Sigmoid colon (tissue), 7 donors: ENCODE measurements at places on chromosomes 4 and X. TPM values are rescaled to one million over a fixed set of nuclear protein-coding genes. Genes with fewer than 3 reads are reported as not detected.

DNA sequence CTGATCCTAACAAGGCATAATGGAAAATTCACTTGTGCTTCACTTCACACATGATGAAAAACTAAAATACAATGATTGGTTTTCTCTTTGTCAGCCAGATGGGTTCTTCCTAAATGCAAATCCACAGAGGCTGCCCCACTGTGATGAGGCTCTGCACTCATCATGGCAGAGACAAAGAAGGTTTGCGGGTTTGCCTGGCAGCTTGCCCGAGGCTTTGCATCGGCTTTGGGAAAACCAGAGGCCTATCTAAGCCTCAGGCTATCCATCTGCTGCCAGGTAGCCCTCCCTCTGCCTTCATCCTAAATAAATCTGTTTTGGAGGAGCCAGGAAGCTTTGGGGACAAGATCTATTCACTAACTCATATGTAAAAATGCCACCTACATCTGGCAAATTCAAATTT is 244.2 kb downstream of the PACRGL start:
- DNase-seq = no peak

DNA sequence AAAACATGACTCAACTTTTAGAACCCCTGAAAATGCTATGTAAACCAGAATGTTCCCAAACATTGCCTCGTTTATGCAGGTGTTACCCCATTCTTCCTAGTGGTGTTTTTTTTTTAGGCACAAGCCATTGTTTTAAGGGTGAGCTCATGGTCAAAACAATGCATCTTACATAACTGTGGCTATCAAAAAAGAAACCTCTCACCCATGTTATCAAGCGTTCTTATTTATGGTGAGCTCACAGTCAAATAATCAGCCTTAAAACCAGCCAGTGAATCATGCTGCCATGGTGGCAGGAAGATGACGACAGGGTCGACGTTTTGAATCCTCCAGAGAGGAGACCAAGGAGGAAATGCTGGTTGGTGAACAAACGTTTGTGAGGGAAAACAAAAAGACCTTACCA is 195.2 kb downstream of the KDR start:
- DNase-seq = no peak

GRCh38 chr4:152607178-152607577 is 71.3 kb upstream of the FBXW7 start:
- DNase-seq = no peak

DNA sequence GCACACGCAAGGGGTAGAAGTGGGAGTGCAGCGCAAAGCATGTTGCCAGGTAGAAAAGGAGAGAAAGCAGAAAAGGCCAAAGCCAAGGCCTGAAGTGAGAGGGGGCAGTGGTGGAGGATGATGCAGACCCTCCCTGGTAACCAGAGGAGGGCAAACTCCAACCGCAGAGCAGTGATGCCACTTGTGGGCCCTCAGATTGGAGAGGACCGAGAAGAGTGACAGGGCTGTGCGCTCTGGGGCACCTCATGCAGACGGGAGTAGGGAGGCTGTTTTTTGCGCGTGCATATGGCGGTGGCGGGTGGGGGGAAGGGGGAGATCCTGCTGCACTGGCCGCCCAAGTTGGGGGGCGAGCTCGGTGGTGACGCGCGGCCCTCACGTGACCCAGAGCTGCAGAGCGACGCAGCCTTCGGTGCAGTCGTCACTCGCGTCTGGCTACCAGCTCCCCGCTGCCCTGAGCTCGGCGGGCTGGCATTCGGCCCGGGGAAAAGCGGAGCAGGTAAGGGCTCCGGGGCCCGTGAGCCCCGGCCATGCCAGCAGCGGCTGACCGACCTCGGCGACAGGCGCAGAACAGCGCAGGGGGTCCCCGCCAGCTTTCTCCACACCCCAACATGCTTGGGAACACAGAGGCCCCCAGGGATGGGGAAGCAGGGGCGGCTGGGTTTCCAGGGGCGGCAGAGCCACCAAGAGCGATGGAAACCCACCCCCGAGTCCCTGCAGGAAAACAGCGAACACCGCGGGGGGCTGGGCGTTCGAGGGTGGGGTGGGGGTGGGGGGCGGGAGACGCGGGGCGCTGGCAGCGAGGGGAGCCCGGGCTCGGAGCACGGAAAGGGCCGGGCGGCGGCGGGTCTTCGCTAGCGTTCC is at the start of gene BEX3:
Gene BEX3 (plus strand): TSS at position 421 of the 861 bp plus-strand sequence. CDS start 984 bp downstream, outside the sequence.
- peak; percentile 80 for DNase-seq

GRCh38 chr4:173381610-173382009 is 10.9 kb downstream of the SAP30 start:
- no peak for DNase-seq

GRCh38 chr4:1172228-1172851 is at the start of gene SPON2:
TSS of gene SPON2 (minus strand) at chr4:1172583.
- peak; percentile 79 for DNase-seq

DNA sequence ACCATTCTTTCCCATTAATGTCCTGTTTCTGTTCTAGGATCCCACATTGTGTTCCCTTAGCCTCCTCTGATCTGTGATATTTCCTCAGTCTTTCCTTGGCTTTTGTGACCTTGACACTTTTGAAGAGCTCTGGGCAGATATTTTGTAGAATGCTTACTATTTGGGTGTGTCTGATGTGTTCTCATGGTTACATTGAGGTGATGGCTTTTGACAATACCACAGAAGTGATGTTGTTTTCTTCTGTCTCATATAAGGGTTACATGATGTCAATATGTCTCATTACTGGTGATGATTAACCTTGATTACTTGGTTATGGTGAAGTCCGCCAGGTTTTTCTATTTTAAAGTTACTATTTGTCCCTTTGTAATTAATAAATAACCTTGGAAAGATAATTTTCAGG is 183.7 kb downstream of the SOWAHB start:
- no peak for DNase-seq

GRCh38 chrX:33045882-33046281 is 165.5 kb downstream of the DMD start:
- DNase-seq = no peak

GRCh38 chr4:143358923-143359643 is 22.4 kb downstream of the GAB1 start:
- DNase-seq = no peak

DNA sequence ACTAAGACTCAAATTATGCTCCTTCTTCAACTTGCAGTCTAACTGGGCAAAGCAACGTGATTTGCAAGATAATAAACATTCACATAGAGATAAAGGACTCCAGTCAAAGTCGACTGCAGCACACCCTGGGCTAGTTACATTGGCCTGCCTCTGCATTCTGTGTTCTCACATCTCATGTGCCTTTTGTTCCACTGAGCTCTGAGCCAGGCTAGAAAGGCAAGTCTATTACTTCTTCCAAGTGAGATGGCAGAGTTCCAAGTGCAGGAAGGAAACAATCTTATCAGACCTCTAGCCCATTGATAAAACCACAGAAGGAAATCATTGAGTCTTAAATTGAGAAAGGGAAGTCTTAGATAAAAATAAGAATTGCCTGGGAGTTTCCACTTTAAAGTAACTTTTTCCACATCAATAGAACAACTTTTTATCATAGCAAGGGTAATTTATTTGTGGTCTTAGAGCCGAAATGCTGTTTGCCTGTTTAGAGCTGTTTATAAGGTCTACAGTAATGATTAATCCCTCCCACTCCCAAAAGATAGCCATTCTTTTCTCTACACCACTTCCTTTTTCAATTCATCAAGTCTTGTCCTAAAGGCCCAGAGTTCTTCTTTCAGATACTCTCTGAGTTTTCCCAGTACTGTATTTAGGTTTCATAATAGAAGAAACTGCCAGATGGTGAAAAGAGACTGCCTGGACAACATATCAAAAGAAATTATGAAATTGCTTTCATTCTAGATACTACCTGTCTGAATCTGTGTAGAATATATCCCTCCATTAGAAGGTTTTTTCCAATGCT is 200.2 kb downstream of the GUCY2F start:
- DNase-seq = no peak

GRCh38 chr4:102786279-102786678 is 25.5 kb upstream of the MANBA start:
- no peak for DNase-seq

DNA sequence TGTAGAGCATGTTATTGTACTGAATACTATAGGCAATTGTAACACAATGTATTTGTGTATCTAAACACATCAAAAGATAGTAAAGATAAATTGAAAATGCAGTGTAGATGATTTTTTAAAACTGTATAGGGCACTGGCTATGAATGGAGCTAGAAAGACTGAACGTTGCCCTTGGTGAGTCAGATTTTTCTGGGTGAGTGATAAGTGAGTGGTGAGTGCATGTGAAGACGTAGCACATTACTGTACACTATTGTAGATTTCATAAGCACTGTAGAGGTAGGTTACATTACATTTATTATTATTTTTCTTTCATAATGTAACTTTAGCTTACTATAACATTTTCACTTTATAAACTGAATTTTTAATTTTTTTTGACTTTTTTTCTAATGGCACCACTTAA is 1491.6 kb downstream of the TECRL start:
- no peak for DNase-seq

GRCh38 chr4:154983714-154984113 is 202.6 kb downstream of the RBM46 start:
- no peak for DNase-seq

GRCh38 chr4:6154875-6155274 is 45.5 kb downstream of the JAKMIP1 start:
- DNase-seq = no peak

GRCh38 chr4:174318829-174319764 is 35.4 kb downstream of the CEP44 start:
- no peak for DNase-seq

GRCh38 chr4:145107126-145107525 is 9.0 kb downstream of the ABCE1 start:
- DNase-seq = no peak

DNA sequence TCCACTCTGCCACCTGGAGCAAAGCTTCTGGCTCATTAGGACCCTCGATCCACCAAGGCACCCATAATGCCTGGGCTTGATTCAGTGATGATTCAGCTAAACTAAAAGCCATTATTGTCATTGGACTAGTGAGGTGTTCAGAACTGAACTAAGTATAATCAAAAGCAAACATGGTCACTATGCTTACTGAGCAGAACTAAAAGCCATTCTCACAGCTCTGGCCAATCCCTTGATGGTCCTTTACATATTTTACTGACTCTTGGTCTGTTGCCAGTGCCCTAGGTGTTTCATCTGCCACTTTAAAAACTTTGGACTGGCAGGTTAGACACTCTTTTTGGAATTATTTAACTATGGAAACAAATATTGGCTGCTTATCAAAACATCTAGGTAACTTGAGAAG is 703.5 kb downstream of the FAT4 start:
- no peak for DNase-seq

GRCh38 chr4:99457270-99457669 is 22.1 kb upstream of the ADH7 start:
- DNase-seq = no peak

DNA sequence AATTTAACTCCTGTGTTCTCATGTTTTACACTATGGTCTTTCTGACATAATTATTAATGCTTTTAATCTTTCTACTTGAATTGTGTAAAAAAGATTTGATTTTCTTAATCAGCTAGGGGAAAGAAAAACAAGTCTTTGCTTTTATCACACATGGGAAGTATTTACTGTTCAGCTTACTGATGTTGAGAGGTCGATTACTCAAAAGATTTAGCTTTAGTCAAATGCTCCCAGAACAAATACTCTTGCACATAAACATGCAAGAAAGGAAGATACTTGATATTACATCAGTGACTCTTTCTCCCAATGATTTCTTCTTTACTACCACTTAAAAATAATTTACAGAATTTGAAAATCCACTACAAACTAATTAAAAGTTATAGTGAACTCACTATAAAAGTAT is 198.3 kb upstream of the FAT4 start:
- no peak for DNase-seq

DNA sequence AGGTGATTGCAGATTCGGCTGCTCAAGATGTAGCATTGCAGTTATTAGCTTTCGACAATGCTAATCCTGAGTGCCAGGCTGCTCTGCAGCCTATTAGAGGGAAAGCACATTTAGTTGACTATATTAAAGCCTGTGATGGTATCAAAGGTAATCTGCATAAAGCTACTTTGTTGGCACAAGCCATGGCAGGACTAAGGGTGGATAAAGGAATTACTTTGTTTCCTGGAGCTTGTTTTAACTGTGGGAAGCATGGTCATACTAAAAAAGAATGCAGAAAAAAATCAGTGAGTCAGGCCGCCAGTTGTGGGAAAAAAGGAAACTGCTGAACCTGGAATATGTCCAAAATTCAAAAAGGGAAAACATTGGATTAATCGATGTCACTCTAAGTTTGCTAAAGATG is 154.9 kb upstream of the TECRL start:
- no peak for DNase-seq

GRCh38 chrX:39645178-39645895 is 452.4 kb downstream of the BCOR start:
- DNase-seq = peak; percentile 87

DNA sequence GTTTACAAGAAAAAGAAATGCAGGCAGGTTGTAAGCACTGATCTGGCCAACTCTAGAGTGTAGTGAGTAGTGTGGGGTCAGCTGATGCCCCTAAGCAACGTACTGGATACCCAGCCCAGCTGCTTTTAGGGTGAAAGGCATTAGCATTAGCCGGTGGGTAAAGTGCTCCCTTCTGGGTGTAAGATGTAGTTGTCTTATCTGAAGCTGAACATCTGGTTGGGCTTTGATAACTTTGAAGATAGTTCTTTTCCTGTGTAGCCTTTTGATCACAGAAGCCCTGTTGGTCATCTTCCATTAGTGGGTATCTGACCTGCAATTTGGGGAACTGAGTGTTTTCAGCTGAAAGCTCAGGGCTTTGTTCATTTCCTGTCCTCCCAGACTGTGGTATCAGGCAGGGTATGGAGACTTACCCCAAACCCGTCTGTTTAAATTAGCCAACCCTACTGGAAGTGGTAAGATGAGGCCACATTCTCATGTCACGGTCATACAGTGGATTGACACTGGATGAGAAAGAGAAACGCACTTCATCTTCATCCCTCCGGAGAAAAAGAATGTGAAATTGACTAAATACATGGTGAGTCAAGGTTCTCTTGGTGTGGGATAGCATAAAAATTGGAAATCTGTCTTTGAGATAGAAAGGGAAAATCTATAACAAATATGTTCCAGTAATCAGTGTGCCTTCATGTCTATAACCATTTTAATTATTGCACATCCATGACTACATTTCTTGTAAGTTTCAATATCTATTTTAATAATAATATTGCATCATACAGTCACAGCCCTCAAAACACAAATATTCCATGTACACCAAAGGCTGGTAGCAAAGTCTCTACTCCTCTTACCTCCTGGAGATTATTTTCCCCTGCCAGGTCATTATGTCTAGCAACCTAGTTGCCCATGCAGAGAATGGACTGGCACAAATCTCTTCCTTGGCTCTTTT is 8.7 kb downstream of the RHOH start:
- DNase-seq = no peak

GRCh38 chrX:7542587-7543380 is 300.2 kb upstream of the VCX start:
- DNase-seq = no peak

DNA sequence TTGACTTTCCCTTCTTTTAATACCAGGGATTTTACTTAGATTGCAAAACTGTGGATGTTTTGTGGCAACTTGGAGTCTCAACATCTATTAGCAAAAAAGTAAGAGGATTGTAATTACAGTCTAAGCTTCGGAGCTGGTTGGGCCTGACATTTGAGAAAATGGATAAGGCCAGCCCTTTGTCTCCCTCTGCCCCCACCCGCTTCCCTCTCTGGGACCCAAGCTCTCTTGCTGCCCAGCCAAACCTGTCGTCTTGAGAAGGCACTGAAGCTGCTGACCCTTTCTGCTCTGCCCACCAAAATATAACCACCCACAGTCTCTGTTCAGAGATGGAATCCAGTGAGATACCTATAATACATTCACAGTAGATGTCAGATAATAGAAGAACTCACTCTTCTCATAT is 49.6 kb downstream of the SHROOM3 start:
- DNase-seq = no peak

PIR gene
- 14.5 TPM for total RNA-seq

BEX1 gene
- total RNA-seq = 6.9 TPM

CRMP1 gene
- total RNA-seq = 4.4 TPM

CXCL5 gene
- not detected for total RNA-seq

STK32B gene
- total RNA-seq = 1.5 TPM

RASL11B gene
- 0.66 TPM for total RNA-seq
